NCI-H446 (cell line): ENCODE measurements at places on chromosomes 2 and 18.

DNA sequence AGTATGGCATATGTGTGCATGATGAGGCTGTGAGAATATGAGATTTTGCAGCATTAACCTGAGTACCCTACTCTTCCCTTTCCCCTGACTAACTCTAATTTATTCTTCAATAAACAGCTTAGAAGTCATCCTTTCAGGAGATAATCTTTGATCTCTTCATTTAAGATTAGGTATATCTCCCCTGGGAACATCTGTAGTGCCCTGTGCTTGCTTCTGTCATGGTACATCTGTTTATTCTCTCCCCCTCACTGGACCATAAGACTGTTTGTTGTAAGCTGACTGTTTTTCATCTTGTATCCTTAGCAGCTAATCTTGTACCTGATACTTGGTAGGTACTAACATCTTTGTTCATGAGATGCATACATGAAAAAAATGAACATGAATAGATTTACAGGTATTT, 83.1 kb downstream of the MBD5 start:
- no peak for DNase-seq

- DNase-seq: no peak
Measured at GRCh38 chr2:197234671-197235191, 75.8 kb downstream of the ANKRD44 start.

GRCh38 chr18:57422313-57422872, 12.8 kb upstream of the ONECUT2 start:
- no peak for DNase-seq

GRCh38 chr2:134195341-134195740, 58.5 kb upstream of the MGAT5 start:
- DNase-seq: no peak

DNA sequence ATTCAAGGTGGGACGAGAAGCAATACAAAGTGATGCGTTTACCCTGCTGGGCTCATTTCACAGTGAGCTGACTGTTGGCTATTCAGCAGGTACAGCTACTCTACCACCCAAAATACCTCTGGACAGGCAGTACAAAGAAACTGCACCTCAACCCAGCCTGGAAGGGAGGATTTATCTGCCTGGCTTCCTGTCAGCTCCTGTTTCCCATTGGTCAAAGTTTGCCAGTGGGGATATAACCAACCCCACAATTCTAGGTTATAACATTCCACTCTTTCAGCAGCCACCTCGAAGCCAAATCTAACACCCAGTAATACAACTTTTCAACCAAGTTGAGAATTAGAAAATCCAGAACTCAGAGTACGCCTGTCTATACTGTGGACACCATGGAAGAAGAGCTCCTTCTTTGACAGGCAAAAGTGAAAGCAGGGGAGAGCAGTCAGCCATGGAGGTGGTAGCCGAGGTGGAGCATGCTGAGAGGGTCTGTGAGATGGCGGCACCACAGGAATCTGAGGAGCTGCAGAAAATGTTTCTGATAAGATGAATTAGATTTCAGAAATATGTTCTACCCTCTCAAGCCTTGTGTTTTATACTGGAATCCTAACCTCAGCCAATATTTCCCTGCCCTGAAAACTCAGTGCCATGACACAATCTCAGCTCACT, 10.8 kb downstream of the DUSP19 start:
- DNase-seq: no peak

GRCh38 chr2:17961789-17962188, 83.3 kb downstream of the KCNS3 start:
- no peak for DNase-seq

DNA sequence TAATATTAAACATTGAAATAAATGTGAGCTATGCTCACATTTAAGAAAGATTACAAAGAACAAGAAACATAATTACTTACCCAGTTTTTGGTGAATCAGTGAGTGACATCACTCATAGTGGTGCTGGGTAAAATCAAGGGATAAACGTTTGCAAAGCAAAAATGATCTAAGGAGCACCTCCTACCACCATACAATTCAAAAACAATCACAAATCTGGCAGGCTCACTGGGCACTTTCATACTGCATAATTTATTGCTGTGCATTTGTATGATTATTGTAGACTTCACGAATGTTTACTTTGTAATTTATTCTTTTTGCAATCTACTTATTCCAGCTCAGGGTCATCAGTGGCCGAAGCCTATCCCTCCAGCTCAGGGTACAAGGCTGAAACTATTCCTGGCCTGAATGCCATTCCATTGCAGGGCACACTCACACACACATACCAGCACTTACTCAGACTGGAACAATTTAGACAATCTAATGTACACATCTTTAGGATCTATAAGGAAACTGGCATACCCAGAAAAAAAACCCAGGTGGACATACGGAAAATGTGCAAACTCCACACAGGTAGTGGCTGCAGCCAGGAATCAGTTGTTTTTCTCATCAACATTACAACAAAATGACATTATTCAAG, 34.4 kb downstream of the AFTPH start:
- no peak for DNase-seq

DNA sequence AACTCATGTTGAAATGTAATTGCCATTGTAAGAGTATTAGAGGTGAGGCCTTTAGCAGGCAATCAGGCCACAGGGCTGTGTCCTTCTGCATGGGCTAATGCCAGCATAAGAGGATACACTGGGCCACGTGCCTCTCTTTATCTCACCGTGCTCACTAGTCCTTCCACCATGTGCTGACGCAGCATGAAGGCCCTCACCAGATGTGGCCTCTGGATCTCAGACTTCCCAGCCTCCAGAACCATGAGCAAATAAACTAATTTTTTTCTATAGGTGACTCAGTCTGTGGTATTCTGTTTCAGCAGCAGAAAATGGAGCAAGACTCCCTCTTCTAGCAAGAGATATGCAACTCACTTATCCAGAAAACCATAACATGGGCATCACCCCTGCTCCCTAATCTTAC, 149.7 kb upstream of the ZNF236 start:
- DNase-seq: no peak

GRCh38 chr2:76180676-76181075, 470.0 kb upstream of the GCFC2 start:
- DNase-seq: no peak

DNA sequence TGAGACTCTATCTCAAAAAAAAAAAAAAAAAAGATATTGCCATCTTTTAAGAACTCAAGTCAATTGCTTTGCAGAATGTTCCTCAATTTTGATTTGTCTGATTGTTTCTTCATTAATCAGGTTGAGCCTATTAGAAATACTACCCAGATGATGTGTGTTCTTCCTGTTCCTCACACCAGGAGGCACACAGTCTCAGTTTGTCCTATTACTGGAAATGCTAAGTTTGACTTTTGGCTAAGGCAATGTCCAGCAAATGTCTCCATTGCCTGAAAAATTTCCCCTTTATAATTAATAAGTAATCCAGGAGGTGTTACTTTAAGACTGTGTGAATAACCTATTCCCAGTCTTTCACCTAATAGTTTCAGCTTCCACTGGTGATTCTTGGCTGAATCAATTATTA, 28.4 kb downstream of the BOLA3 start:
- no peak for DNase-seq

GRCh38 chr18:27887711-27888495, 289.0 kb downstream of the CDH2 start:
- no peak for DNase-seq

GRCh38 chr2:6822406-6822805, 43.3 kb downstream of the CMPK2 start:
- no peak for DNase-seq

DNA sequence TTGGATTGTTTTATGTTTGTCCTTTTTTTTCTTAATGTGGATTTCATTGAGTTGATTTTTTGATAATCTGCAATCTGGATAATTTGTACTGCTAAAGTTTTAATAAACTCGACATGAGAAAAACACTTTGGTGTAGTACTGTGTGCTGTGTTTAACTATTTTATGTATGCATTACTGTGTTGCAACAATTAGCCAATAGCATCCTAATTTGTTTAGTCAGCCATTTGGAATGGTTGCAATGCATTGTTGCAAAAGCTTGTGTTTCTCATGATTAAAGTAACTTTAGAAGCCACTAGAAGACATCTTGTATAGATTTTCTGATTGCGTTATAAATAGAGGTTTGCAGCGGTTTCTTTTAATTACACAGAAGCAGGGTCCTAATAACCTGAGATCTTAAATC, 53.5 kb downstream of the PPIG start:
- DNase-seq: no peak

DNA sequence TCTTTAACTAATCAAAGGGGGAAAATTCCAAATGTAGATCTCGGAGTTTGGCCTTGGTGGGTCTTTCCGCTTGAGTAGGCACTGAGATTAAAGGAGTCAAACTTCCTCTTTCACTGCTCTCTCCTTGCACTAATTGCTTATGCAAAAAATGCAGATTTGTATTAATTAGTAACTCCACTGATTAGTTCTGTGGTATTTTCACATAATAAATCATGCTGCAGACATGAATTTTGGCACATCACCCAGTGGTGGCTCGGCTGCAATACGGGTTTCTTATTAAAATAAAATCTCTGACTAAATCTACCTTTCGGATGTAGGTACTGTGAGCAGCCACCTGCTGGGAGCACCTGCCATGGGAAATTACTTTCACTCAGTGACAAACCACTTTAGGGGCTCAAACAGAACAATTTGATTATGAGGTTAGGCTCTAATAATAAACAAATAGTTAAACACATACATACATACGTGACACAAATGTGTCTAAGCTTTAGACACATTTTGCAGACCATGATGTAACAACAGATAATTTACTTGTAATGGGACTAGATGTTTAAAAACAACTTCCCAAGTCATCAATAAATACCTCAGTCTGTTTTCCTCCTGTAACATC, 6.4 kb upstream of the NEUROD1 start:
- DNase-seq: no peak

GRCh38 chr2:86026744-86027065, 79.0 kb downstream of the POLR1A start:
- no peak for DNase-seq

- no peak for DNase-seq
Measured at GRCh38 chr2:100623033-100623715, 60.4 kb downstream of the PDCL3 start.

GRCh38 chr18:21682371-21683051, 22.1 kb downstream of the ABHD3 start:
- no peak for DNase-seq

- no peak for DNase-seq
Measured at GRCh38 chr18:57311472-57311871, 40.9 kb upstream of the ST8SIA3 start.

DNA sequence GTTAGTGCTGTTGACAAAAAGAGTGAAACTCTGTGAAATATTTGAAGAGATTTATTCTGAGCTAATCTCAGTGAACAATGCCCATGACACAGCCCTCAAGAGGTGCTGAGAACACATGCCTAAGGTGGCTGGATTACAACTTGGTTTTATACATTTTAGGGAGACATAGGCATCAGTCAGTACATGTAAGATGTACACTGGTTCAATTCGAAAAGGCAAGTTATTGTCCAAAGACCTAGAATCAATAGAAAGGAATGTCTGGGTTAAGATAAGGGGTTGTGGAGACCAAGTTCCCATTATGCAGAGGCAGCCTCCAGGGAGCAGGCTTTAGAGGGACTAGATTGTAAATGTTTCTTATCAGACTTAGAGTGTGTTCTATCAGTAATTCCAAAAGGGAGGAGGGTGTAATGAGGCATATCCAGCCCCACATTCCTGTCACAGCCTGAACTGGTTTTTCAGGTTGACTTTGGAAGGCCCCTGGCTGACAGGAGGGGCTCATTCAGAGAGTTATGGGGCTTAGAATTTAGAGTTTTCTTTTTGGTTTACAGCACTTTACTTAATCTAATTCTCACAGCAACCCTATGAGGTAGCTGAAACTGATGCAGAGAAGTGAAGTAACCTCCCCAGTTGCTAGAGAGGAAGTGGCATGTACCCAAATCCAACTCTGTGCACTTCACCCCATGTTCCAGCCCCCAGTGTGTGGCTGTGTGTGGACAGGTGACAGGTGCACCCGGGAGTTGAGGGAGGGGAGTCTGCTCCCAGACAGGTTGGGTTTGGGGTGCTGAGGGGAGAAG, 28.3 kb upstream of the ASAP2 start:
- no peak for DNase-seq

DNA sequence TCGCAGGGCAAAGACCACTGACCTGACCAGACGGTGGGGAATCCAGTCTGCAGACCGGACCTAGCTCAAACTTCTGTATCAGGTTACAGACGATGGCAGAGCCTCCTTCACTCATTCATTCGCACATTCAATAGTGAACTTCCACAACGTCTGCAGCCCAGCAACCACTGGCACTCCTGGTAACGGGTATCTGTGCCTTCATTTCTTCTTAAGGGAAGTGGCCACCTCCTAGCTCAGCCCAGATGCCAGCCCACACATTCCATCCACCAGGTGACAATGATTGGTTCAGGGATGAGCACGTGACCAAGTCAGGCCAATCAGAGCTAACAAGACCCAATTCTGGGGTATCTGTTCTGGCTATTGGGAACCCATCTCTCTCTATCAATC, 15.9 kb upstream of the ARMC9 start:
- DNase-seq: no peak

DNA sequence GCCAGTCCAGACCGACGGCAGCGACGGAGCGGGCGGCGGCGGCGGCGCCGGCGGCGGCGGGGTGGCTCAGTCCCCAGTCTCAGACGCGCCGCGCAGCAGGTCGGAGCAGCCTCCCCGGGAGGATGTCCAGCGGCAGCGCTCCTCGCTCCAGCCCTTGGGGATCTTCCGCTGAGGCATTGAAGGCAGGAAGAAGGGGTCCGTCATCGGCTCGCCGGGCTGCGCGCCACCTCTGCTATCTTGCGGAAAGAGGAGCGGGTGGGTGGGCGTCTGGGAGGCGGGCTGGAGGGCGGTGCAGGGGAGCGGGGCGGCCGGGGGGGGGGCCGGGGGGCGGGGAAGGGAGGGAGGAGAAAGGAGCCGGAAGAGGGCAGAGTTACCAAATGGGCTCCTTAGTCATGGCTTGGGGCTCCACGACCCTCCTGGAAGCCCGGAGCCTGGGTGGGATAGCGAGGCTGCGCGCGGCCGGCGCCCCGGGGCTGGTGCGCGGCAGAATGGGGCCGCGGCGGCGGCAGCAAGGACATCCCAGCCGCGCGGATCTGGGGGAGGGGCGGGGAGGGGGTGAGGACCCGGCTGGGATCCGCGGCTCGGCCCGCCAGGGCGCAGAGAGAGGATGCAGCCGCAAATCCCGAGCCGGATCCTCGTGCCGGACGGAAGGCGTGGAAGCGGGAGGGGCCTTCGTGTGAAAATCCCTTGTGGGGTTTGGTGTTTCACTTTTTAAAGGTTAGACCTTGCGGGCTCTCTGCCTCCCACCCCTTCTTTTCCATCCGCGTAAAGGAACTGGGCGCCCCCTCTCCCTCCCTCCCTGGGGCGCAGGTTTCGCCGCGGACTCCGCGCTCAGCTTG, at the start of gene NETO1:
TSS of gene NETO1 (minus strand) at position 242 of the 839 bp plus-strand sequence. CDS start 696 bp downstream, outside the sequence.
- peak; percentile 59 for DNase-seq

DNA sequence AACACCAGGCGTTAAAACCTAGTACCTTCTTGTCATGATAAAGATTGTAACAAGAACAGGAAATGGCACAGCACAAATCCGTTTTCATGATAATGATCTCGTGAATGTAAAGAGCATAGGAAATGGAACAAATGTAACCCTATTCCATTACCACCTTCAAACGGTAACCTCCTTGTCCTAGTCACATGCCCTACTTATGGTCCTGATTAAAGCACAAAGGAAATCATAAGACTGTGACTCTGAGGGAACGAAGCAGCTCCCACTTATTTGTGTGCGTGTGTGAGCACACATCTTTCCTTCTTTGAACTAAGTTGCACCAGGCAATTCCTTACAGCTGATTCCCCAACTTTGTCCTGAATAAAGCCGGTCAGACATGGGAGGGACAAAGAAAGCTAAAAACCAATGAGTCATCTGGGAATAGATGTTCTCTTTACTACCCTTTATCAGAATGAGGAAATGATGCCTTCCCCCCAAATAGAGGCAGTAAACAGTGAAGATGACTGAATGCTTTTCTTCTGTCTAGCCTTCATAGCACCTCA, 192.6 kb downstream of the IKZF2 start:
- no peak for DNase-seq
